ENCODE measurements at places on chromosomes 16 and 17.

DNA sequence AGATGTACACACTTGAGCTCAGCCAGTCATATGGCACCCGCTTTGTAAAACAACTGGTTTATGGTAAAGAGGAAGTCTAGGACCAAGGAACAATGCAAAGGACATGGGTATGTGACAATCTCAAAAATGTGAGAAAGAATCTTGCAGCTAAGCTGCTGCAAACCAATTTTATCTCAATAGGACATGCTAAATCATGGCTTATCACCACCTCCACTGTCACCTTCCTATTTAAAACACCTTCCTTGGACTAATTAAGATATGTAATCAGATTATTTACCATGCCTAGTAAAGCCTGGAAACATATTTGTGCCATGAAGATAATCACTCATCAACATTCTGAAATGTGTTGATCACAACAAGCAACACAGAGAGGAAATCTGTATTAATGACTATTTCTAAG, 622.7 kb downstream of the CDH11 start:
- no peaks in the 10 kb centered on the region for H3K4me1 ChIP-seq
- H3K4me3 ChIP-seq, result no peak overlapping the region
- DNase-seq, result peak; percentile 92
- no peaks in the 10 kb centered on the region for H3K36me3 ChIP-seq
- no peaks in the 10 kb centered on the region for H3K27me3 ChIP-seq

GRCh38 chr16:47600376-47600775, 139.2 kb downstream of the PHKB start:
- H3K27ac ChIP-seq, result no peak overlapping the region
- no peaks in the 10 kb centered on the region for H3K4me1 ChIP-seq
- no peaks in the 10 kb centered on the region for H3K36me3 ChIP-seq
- no peaks in the 10 kb centered on the region for H3K27me3 ChIP-seq
- H3K4me3 ChIP-seq, result no peak overlapping the region

- H3K27me3 ChIP-seq, result no peaks in the 10 kb centered on the region
These were observed 224.1 kb upstream of the TBX2 start for GRCh38 chr17:61175298-61176142.

- no peak overlapping the region for H3K27ac ChIP-seq
- no peak for DNase-seq
- no peaks in the 10 kb centered on the region for H3K4me1 ChIP-seq
- no peak overlapping the region for H3K4me3 ChIP-seq
- H3K36me3 ChIP-seq, result peaks cover 19% of the 10 kb centered on the region
- H3K27me3 ChIP-seq, result no peaks in the 10 kb centered on the region
These were observed 44.1 kb downstream of the MRC2 start for GRCh38 chr17:62671553-62671952.

DNA sequence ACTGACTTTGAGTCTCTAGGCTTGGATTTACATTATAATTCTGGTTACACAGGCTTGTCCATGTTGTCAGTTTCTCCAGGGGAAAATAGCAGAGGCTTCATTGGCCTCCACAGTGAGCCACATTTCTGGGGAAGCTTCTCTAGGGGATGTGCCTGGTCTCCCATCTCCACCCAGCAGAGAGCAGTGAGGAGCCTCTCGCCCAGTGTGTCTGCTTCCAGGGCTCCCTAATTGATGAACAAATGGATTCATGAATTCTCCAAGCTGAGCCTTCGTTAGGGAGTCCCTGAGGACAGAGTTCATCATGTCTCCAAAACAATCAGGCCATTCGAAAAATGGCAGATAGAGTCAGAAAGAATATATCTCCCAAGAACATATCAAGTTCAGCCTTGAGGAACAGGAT, 162.4 kb upstream of the TOX3 start:
- no peaks in the 10 kb centered on the region for H3K36me3 ChIP-seq
- DNase-seq, result peak; percentile 34
- H3K4me3 ChIP-seq, result no peak overlapping the region
- no peaks in the 10 kb centered on the region for H3K27me3 ChIP-seq
- no peaks in the 10 kb centered on the region for H3K4me1 ChIP-seq

DNA sequence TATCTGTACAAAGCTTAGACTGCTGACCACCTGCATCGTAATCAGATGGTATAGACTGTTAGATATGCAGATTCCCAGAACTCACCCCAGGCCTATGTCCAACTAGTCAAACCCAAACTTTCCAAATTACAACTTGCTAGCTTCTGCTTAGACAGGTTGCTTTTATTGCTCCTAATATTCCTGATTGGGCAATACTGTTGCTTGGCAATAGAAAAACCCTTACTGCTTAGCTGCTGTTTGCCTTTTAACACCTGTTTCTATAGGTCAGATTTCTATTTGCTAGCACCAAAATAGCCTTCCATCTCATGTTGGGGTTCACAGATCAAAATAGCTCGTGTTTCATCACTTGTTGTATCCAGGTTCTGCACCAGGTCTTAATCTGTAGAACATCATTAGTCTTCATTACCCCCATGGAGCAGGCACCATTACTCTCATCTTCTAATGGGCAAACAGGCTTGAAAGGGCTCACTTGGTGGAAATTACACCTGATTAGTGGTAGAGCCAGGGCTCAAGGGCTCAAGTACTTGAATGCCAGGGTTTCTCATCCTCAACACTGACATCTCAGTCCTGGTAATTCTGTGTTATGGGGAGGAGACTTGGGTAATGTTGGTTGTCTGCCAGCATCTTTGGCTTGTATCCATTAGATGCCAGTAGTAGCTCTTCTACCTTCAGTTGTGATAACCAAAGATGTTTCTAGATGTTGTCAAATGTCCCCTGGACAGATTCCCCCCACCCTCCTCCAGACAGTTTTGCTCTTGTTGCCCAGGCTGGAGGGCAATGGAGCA, 2.7 kb downstream of the ZP2 start:
- no peak for DNase-seq
- no peak overlapping the region for H3K4me3 ChIP-seq
- no peak overlapping the region for H3K27ac ChIP-seq
- no peaks in the 10 kb centered on the region for H3K4me1 ChIP-seq
- no peaks in the 10 kb centered on the region for H3K27me3 ChIP-seq

DNA sequence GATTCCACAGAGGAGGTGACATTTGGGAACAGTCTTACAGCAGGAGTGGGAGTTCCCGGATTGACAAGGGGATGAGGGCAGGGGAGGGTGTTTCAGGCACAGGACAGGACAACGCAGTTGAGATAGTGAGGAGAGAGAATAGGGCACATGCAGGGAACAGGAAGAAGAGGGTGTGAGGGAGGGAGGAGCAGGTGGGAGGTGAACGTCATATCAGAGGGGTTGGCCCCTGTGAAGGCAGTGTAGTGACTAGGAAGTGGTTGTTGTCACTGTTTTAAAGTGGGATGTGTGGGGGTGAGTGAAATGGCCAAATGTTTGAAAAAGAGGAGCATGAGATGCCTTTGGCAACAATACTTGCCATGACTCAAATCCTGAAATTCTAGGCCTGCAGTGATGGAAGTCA, 12.2 kb downstream of the PRKCB start:
- DNase-seq, result no peak
- H3K36me3 ChIP-seq, result no peaks in the 10 kb centered on the region
- H3K4me3 ChIP-seq, result no peak overlapping the region
- H3K27me3 ChIP-seq, result no peaks in the 10 kb centered on the region
- no peaks in the 10 kb centered on the region for H3K4me1 ChIP-seq

GRCh38 chr16:52471650-52472370, 75.1 kb downstream of the TOX3 start:
- DNase-seq, result no peak
- H3K27ac ChIP-seq, result no peak overlapping the region
- no peaks in the 10 kb centered on the region for H3K36me3 ChIP-seq
- H3K27me3 ChIP-seq, result no peaks in the 10 kb centered on the region

DNA sequence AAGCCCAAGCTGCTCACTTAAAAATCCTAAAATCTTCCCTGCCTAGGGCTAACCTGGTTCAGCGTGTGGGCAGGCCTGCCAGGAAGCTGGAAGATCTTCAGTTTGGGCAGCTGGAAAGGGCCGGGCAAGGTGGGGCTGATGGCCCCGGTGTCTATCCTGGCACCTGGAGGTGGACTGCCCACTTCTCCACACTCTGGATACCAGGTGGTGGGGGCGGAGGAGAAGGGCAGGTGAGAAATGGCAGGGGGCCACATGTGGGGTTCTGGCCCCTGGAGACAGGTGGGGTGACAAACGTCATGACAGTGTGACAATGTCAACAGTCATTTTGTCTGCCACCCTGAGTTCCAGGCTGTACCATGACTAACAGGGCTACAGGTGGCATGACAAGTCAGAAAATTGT, 78.5 kb upstream of the C16orf82 start:
- no peaks in the 10 kb centered on the region for H3K4me1 ChIP-seq
- DNase-seq, result no peak
- no peak overlapping the region for H3K4me3 ChIP-seq
- H3K36me3 ChIP-seq, result no peaks in the 10 kb centered on the region
- no peaks in the 10 kb centered on the region for H3K27me3 ChIP-seq
